Stimulated activated CD4-positive, alpha-beta T cell treated with anti-CD3 and anti-CD28 coated beads, Interleukin-4, amount 100 ng/mL, for 4 hours (primary cell): ENCODE measurements at places on chromosomes 4 and X.

- peak; percentile 29 for DNase-seq
Measured at GRCh38 chr4:40152637-40153036, 44.2 kb upstream of the RHOH start.

DNA sequence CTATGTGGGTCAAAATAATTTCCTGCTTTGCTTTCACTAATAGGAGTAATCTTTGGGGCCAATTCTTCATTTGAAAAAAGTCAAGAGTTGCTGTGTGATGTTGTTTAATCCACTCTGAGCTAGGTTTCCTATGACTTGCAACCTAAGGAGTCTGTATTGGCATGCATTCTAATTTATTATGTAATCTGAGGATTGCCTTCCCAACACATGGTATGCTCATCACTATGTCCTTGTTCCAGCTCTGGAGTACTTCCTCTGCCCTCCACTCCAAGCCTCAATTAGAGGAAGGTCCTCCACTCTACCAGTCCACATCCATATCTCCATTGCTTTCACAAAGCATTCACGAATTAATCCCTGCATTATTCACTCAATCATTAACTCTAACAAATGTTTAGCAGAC, 56.1 kb downstream of the PPP3CA start:
- no peak for DNase-seq

DNA sequence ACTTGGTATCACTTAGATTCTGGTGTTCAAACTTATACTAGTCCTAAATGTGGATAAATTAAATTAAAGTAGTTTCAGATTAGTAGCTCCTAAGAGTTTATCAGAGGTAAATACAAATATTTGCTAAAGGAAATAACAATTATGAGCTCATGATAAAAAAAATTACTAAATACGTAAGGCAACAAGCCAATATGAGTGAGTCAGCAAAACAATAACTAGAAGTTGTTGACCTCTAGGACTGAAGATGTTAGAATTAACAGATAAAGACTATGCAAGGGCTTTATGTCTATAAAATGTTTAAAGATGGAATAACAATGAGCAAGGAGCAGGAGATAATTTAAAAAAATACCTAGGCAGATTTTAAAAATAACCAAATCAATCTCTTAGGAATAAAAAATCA, 195.8 kb downstream of the CLCN4 start:
- no peak for DNase-seq

DNA sequence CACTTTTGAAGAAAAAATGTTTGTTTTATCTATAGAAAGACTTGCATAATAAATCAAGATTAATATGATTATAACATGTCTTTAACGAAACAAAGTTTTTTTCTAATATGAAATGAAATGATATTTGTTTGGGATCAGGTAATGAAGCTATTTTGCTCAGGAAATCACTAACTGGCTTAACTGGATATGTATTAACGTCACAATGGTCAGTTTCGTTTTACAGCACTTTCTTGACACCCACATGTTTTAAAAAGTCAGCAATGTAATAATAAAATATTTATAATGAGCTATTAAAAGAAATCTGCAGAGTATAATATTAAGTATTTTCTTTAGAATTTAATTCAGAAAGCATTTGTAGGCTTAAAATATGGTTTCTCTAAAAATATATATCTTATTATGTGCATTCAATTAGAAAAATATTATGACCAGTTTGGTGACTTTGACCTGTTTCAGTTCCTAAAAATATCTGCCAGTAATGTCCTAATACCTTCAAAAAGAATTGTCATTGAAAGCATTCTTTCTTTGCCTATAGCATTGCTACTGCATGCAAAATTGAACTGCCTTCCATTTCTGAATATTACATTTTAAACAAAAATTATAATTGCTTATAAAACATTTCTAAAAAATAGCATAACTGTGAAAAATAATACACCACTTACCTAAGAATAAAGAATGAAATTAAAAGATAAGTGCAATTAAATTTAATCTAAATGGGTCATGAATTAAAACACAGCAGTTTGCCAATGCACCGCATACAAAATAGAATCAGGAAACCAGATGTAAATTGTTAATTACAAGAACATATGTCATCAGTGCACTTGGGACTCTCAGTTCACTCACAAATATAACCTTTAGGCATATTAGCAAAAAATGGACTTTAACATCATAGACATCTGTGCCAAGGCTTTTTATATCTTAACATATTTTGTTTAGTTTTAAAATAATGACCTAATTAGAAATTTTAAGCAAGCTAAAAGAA, 31.6 kb downstream of the TIGD2 start:
- no peak for DNase-seq

GRCh38 chrX:44903107-44903506, 30.1 kb downstream of the KDM6A start:
- DNase-seq, result no peak

- DNase-seq, result no peak
Measured at GRCh38 chrX:107710617-107711391, 64.8 kb downstream of the TSC22D3 start.

- DNase-seq, result no peak
Measured at GRCh38 chrX:46485897-46486296, 59.3 kb downstream of the ZNF674 start.

GRCh38 chr4:16129336-16129735, 45.5 kb upstream of the PROM1 start:
- DNase-seq, result no peak

DNA sequence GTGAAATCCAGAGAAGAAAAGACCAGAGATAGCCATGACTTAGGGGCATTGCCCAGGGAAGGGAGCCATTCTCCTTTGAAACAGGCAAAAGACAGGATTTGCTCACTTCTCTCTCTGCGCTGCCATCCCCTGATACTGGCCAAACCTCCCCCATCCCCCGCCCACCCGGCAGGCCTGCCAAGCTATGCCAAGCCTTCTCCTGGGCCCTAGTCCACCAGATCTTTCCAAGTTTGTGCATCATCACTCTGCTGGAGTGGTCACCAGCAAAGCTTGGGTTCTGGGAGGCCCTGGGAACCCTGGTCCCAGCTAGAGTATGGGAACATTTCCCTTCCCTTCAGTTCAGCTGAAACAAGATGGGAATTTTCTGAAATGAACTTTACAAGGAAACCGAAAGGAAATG, 18.4 kb downstream of the EFNB1 start:
- DNase-seq, result no peak

DNA sequence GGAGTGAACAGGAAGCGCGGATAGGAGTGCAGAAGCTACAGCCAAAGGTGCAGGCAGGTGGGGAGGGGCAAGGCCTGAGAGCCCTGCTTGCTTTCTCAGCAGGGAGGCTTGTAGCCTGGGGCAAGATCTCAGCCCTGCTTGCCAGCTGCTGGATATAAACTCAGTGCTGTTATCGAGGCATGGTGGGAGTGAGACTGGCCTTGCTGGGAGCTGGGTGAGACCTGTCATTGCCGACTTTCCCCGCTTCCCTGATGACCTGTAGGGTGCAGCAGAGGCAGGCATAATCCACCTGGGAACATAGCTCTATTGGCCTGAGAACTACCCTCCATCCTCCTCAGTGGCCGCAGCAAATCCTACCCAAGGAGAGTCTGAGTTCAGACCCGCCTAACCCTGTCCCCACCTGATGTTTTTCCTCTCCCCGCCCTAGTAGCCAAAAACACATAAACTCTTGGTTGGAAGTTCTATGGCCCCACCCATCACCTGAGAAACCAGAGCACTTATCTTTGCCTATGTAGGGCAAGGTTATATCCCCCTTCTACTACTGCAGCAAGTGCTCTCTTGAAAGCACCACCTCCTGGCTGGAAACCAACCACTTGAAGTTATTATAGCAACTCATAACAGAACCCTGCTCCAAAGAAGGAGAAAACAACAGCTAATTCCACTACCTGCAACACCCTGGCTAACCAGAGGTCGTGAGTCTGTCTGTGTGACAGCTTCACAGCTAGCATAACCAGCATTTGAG, 80.7 kb downstream of the FHIP1A start:
- DNase-seq, result no peak

- no peak for DNase-seq
Measured at GRCh38 chr4:165621983-165622382, 243.2 kb downstream of the CPE start.

GRCh38 chr4:129179276-129179675, 83.3 kb downstream of the C4orf33 start:
- DNase-seq, result no peak

DNA sequence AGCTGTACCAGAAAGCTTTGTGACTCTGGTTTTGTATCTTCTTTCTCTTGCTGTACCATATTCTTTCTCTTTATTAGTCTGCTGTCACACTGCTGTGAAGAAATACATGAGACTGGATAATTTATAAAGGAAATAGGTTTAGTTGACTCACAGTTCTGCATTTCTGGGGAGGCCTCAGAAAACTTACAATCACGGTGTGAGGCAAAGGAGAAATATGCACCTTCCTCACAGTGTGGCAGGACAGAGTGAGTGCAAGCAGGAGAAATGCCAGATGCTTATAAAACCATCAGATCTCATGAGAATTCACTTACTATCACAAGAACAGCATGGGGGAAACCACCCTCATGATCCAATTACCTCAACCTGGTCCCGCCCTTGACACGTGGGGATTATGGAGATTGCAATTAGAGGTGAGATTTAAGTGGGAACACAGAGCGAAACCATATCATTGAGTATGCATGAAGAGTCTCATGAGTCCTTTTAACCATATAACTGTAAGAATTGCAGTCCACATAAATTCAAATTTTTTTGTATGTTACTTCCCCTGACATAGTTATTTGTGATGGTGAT, 67.4 kb upstream of the INPP4B start:
- DNase-seq, result no peak

DNA sequence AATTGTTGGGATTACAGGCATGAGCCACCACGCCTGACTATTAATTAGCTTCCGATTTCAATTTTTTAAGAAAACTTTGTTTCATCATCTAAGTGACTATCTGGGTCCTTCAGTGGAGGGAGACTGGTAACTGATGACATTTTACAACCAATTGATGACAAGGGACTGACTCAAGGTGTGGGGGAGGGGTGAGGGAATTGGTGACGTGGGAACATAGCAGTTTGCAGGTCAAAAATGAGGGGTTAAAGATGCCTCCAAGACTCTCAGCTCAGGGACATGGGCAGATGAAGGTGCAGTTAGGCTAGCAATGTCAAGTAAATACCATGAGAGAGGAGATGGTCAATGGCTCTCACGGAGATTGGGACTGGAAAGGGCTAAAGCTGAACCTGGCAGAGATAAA, 5.7 kb upstream of the FAM9C start:
- peak; percentile 23 for DNase-seq

DNA sequence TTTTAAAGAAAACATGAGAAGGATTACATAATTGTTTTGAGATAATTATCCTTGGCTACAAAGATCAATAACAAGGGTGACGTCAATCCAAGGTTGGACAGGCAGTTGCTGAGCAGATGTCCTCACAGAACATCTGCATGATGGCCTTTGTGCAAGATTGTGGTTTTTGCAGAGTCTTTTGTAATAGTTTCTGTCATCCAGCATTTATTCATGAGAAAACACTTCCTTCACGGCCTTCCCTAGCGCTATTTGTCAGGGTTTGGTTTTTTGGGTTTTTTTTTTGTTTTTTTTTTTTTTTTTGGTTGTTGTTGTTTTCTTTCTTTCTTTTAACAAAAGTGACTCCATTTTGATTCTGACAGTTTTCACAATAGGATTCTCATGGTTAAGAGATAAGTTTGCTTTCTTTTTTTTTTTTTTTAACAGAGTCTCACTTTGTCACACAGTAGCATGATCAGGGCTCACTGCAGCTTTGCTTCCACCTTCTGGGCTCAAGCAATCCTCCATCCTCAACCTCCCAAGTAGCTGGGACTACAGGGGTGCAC, 31.5 kb upstream of the ELF2 start:
- no peak for DNase-seq

DNA sequence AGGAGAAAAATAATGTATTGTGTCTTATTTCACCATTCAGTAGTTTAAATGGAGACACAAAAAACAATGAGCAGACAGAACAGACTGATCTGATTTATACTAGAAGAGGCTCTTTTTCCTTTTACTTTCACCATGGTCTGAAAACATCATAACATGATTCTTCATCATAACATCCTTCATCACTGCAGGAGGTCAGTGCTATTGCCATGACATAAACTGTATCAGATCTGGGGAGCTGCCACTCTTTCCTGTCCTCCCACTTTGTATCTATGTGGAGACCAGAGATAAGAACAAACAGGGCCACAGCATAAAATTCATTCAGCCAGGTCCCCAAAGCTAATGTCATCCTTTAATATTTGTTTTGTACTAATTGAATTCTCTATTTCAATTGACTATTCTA, 25.2 kb downstream of the SOD3 start:
- DNase-seq, result no peak

- no peak for DNase-seq
Measured at GRCh38 chr4:99817309-99817890, 773 bp downstream of the DAPP1 start.

GRCh38 chrX:72715546-72715945, 1.4 kb upstream of the PHKA1 start:
- no peak for DNase-seq

DNA sequence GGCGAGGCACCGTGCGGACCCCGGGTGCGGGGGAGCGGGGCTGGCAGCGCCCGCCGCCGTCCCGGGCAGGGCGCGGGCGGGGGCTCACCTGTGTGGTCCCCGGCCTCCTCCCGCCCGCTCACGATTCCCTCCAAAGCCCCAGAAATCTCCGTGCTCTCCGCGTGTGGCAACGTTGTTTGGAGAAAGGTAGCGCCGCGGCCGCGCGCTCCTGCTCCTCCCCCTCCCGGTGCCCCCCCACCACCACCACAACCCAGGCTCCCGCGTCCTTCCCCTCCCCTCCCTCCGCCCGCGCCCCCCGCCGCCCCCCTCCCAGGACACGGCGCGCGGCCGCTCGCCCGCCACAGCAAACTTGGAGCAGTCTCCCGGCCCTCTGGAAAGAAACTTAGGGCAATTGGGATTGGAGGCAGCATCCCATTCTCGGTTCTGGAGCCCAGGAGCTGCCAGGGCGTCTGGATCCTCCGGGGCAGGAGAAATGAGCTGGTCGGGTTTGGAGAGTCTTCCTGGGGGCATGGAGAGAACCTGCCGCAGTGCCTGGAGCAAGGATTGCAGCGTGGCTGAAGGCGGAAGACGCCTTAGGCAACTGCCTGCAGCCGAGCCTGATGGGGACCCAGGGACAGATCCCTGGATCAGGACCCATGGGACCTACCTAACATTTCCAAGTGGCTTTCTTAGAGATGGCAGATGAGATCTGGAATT, 855 bp downstream of the KLF3 start:
- peak; percentile 48 for DNase-seq

DNA sequence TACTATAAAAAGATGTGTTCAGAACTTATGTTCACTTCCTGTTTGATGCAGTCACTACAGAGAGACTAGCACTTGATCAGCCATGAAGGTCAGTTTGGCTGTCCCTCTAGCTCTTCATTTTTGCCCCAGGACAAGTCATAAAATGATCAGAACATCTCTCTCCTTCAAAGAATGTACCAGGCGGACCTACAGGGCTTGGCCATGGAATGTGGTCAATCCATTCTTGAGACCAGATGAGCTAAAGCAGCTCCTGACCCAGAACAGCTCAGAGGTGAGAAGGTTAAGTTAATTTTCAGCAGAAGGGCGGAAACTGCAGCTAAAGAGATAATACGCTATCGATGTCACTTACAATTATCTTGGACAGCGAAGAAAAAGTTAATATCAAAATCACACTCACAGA, 49.2 kb upstream of the TAB3 start:
- DNase-seq, result no peak

- DNase-seq, result no peak
Measured at GRCh38 chr4:146338512-146338911, 124.2 kb downstream of the REELD1 start.
